ENCODE measurements at places on chromosomes 3 and 15. TPM values are rescaled to one million over a fixed set of nuclear protein-coding genes. Genes with fewer than 3 reads are reported as not detected.

GRCh38 chr3:62454916-62455315, 81.6 kb upstream of the FEZF2 start:
- no peaks in the 10 kb centered on the region for H3K4me1 ChIP-seq
- no peaks in the 10 kb centered on the region for H3K36me3 ChIP-seq
- H3K27ac ChIP-seq: no peak overlapping the region
- peaks cover 3% of the 10 kb centered on the region for H3K27me3 ChIP-seq

DNA sequence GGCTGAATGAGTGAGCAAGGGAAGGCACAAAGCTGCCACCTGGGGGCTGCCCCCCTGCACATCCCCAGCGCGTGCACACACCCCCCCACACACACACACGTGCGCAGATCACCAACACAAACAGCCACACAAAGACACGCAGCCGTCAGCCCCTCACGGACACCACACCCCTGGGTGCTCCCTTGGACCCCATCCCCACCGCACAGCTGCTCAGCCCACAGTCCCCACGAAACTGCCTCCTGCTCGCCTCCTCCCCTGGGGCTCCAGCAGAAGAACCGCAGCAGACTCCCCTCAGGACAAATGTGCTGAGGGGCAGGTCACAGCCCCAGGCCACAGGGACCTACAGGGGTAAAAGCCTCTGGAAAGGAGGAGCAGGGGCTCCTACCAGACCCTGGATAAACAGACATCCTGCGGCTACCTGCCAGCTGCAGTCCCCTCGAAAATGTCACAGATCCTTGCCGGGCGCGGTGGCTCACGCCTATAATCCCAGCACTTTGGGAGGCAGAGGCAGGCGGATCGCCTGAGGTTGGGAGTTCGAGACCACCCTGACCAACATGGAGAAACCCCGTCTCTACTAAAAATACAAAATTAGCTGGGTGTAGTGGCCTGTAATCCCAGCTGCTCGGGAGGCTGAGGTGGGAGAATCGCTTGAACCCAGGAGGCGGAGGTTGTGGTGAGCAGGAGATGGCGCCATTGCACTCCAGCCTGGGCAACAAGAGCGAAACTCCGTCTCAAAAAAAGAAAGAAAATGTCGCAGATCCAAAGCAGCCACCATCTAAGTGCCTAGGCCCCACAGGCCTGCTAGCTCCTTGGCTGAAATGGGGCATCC, 6.5 kb downstream of the TWF2 start:
- H3K27me3 ChIP-seq: no peaks in the 10 kb centered on the region
- peaks cover 4% of the 10 kb centered on the region for H3K4me1 ChIP-seq
- peaks cover 27% of the 10 kb centered on the region for H3K36me3 ChIP-seq
- no peak overlapping the region for H3K27ac ChIP-seq
- no peak for DNase-seq
- no peak overlapping the region for H3K4me3 ChIP-seq

DNA sequence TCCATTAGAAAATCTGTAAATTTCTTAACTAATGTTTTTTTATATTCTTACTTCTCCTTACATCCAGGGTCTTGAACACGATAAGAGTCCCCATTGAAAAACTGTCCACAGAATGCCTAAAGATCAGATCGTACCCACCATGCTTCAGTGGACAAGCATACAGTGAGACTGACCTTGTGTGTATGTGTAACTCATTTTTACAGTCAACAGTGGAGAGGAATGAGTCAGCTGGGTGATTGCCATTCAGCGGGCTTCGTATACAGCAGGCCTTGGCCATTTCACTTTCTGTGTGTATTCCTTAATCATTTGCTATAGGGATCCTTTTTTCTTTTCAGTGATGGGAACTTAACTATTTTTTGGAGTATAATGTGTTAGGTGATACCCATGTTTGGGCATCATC, 10.6 kb downstream of the PARP14 start:
- H3K4me3 ChIP-seq: no peak overlapping the region
- peaks cover 37% of the 10 kb centered on the region for H3K36me3 ChIP-seq
- H3K27ac ChIP-seq: no peak overlapping the region
- no peaks in the 10 kb centered on the region for H3K4me1 ChIP-seq
- DNase-seq: peak; percentile 10

Gene DAZL
- not detected for total RNA-seq

Gene LRRC31
- total RNA-seq: not detected

All from endothelial cell of umbilical vein (primary cell).